ENCODE measurements at places on chromosomes 16 and 17.

DNA sequence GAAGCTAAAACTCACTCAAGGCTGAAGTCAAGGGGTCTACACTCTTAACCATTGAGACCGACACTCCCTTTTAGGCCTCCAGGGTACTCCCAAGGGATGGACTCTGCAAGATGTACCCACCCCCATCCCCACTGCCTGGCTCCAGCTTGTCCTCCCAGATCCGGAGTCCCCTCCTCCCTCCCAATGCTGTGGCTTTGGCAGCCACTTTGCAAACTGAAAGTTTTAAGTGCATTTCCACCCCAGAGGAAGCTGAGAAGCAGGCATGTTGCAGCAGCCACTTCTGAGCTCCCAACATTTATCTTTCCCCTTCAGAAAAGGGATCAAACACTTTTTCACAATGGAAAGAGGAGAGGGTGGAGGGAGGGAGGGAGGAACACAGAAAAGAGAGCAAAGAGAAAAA is 115.2 kb downstream of the COPRS start:
- DNase-seq = no peak

DNA sequence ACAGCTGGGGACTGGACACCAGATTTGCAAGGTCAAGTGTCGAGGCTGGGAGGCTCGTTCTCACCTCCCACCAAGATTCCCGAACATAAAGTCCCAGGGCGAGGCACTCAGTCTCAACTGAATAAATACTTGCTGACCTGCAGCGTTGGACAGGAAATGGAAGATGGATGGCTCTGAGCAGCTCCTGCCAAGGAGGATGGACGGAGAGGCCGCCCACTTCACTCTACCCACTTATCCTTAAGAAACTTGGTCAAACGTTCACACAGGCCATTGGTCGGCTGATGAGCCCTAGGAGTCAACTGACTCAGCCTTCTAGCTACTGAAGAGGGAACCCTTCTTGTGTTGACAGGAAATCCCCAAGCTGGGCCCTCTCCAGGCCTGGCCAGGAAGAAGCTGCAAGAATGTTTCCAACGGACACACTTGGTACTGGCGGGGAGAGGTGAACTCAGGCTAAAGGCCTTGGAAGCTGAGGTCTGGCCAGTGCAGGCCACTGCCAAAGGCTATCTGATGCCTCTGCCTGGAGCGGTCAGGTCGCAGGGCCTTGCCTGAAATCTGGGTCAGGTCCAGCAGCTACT is 50.0 kb downstream of the VAC14 start:
- DNase-seq = peak; percentile 47

GRCh38 chr16:9497750-9498149 is 406.3 kb downstream of the HAPSTR1 start:
- DNase-seq = no peak

DNA sequence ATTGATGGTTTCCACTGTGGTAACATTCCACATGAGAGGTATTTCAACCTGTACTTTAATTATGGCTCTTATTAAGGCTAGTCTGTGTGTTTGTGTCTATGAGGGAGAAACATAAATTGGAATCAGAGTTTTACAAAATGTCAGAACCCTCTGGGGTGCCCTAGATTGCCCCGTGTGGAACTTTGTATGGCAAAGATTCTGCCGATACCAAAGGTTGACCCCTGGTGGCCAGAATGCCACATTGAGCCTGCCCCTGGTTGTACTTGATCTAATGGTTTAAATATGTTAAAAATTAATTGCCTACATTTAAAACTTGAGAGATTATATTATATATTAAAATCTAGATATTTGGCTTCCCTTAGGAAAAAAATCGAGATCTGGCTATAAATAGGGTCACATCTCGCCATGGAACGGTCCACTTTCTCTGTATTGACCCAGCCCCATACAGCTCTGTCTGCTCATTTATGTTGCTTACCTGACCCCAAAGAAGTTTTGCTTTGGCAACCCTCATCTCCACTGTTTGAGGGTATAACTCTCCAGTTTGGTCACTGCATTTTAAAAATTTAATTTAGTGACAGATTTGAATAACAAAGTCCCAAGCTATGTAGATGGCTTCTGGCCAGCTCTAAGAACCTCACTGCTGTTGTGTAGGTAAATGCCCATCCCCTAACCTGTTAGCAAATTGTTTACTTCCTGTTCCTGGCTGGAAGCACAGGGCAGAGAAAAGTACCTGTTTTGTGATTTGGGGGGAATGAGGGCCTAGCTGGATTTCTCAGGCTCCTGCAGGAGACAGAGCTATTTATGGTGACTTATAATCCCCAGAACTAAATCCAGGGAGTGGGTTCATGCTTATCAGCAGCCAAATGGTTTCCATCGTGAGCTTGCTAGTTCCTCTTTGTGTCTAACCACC is 95.0 kb downstream of the PLCG2 start:
- DNase-seq = no peak

DNA sequence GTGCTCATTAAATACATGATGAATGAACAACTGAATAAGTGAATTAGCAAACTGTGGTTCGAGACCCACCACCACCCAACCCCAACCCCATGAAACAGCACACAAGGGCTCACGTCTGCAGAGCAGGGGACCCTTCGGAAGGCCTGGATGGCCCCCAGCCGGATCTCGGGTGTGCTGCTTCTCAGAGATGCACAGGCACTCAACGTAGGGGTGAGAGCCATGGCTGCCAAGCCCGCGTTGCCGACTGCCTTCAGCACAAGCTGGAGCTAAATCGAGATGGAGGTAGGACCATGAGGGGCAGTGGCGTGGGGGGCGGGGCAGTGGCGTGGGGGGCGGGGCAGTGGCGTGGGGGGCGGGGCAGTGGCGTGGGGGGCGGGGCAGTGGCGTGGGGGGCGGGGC is 93.2 kb downstream of the LITAF start:
- DNase-seq = no peak

DNA sequence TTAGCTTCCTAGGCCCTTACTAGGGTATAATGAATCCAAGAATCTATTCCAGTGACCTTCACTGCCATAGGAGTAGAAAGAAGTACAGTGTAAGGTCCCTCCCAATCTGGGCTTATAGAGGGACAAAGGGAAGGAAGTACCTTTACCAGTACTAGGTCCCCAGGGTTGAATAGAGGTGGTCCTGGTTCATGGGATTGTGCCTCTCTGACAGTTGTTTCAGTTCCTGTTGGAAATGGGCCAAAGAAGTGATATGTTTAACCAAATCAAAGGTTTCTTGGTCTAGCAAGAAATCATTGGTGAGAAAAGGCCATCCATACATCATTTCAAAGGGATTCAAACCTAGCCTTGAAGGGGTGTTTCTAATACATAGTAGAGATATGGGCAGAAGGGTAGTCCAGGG is 16.0 kb upstream of the ZNHIT3 start:
- DNase-seq = no peak

DNA sequence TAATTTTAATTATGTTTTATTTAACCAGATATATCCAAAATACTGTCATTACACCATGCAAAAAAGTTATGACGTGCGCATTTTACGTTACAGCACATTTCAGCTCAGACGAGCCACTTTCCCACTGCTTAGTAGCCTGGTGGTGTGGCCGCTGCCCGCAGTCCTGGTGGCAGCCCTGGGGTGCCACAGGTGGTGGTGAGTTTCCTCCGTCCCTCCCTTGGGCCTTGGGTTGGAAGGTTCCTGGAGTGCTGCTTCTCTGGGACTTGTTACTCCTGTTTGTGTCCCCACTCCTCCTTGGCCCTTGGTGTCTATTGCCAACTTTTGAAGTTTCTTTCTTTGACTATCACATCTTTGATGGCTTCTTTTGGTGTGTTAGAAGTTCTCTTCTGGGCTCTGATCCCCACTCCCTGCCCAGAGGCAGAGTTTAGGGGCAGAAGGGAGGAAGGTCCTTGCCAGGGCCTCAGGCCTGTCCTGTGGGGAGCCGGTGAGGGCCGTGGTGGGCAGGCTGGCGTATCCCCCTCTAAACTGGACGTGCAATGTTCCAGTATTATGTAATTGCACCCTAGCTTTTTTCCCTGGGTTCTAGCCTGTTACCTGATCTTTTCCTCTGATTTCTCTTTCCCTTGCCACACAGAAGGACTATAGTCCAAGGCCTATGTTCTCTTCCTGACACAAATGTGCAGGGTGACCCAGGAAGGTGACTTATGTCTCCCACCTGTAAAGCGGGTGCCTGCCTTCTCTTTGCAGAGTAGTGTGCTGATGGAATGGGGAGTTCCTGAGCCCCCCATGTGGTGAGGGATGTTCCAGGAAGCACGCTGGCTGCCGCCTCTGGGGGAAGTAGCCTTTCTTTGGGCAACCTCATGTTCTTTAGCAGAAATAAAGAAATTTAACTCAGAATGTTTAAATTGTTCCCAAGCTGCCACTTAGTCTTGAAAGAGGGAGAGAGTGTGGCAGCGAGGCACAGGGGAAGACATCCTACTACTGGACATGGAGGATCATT is 8.4 kb downstream of the MPRIP start:
- no peak for DNase-seq

GRCh38 chr17:43431714-43432523 is 33.1 kb downstream of the ARL4D start:
- no peak for DNase-seq

DNA sequence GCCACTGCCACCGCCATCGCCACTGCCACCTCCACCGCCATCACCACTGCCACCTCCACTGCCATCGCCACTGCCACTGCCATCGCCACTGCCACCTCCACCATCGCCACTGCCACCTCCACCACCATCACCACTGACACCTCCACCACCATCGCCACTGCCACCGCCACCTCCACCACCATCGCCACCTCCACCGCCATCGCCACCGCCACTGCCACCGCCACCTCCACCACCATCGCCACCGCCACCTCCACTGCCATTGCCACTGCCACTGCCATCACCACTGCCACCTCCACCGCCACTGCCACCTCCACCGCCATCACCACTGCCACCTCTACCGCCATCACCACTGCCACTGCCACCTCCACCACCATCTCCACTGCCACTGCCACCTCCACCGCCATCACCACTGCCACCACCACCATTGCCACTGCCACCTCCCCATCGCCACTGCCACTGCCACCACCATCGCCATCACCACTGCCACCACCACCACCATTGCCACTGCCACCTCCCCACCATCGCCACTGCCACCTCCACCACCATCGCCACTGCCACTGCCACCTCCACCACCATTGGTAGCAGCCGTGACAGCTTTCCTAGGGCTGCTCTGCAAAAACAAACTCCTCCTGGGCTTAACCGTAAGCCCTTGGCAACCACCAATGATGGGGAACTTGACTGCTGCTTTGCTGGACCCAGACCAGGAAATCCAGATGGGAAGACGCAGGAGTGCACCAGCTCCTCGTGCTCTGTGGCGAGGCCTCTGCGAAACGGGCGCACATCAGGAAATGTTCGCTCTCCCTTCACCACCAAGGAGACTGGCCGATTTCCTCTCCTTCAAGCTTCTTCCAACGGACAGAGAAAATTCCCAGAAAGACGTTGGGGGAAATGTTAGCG is 147.2 kb downstream of the RBFOX3 start:
- DNase-seq = no peak

GRCh38 chr17:79991924-79992648 is 43.6 kb downstream of the TBC1D16 start:
- DNase-seq = no peak

DNA sequence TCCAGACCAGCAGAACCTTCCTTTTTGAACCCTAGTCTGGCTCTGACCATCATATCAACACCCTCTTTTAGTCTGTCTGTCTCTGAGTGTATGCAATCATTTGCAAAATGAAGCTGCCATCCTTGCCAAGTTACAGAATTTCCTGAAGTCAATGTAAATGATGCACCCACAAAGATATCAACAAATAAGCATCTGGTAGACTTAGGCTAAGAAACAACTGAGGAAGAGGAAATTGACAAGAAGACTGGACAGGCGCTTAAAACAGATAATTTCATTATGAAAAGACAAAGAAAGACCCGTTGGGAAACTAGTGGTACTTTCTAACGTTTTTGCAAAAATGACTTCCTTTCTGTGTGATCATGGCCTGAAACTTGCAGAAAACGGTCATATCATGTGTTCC is 24.7 kb upstream of the CIITA start:
- no peak for DNase-seq

- DNase-seq = peak; percentile 89
These were observed 9.4 kb downstream of the THRA start for GRCh38 chr17:40072040-40072734.

- no peak for DNase-seq
These were observed 10.7 kb downstream of the CCDC40 start for GRCh38 chr17:80047176-80047575.

DNA sequence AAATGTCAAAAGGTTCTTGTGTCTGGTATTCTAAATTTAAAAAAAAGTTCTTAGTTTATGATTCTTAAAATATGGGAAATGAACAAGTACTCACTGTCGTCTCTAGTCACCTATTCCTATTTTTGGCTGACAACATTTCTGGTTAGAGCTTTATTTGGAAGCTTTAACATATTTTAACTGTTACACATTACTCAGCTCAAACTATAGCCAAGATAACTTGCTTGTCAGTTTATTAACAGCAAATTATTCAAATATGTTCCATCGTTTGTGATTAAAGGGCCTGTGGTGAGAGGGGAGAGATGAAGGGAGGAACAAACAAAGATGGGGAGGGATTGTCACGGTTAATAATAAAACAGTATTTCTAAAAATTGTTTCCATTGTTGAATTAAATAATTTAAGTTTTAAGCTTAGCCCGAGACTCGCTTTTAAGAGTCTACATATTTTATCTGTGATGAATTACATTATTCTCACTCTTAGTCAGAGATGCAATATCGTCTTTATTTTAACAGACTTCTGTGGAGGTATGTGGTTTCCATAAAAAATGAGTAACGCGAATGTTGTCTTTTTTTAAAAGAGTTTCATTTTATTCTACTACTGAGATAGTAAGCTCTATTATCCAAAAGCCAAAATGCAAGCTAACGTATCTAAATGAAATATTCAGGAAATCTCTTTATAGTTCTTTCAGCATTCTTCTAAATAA is 321.9 kb upstream of the PMFBP1 start:
- no peak for DNase-seq
